ENCODE measurements at places on chromosomes 12 and 14. TPM values are rescaled to one million over a fixed set of nuclear protein-coding genes. Genes with fewer than 3 reads are reported as not detected.

AKAP3 gene
- 4.1 TPM for total RNA-seq

RTL1 gene
- total RNA-seq = not detected

CIROP gene
- not detected for total RNA-seq

IL26 gene
- total RNA-seq = not detected

LRRC10 gene
- total RNA-seq = not detected

PLCZ1 gene
- total RNA-seq = not detected

BRF1 gene
- total RNA-seq = 60.7 TPM

TRIM9 gene
- total RNA-seq = 28.5 TPM

DUSP16 gene
- 9.8 TPM for total RNA-seq

LRFN5 gene
- total RNA-seq = 66.9 TPM

TSPAN19 gene
- not detected for total RNA-seq

CLEC4C gene
- total RNA-seq = not detected

NINJ2 gene
- 2.9 TPM for total RNA-seq

RGS6 gene
- total RNA-seq = 4.9 TPM

C12orf60 gene
- 1.6 TPM for total RNA-seq

GRCh38 chr14:101961011-101961721 lies 3.2 kb upstream of the DYNC1H1 start:
- peak; percentile 60 for DNase-seq

GRCh38 chr14:31270196-31270772 lies 62.7 kb upstream of the HECTD1 start:
- DNase-seq = no peak

GRCh38 chr12:806200-806791 lies 53.9 kb downstream of the WNK1 start:
- no peak for DNase-seq

DNA sequence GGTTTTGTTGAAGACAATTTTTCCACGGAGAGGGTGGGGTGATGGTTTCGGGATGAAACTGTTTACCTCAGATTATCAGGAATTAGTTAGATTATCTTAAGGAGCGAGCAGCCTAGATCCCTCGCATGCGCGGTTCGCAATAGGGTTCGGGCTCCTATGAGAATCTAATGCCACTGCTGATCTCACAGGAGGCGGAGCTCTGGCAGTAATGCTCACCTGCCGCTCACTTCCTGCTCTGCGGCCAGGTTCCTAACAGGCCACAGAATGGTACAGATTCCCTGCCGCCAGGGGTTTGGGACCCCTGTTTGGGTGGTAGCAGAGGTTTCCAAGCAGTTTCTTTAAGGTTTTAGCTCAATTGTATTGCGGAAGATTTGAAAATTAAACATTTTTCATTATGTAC lies 439.8 kb upstream of the OR4E1 start:
- DNase-seq = no peak

- DNase-seq = no peak
These were observed 167.5 kb upstream of the PRICKLE1 start for GRCh38 chr12:42756841-42757623.

- DNase-seq = no peak
These were observed 24.7 kb downstream of the HNRNPC start for GRCh38 chr14:21244544-21244943.

GRCh38 chr12:68831751-68832503 lies 23.9 kb downstream of the MDM2 start:
- DNase-seq = no peak

GRCh38 chr14:103762541-103762940 lies 46.9 kb downstream of the ZFYVE21 start:
- no peak for DNase-seq

DNA sequence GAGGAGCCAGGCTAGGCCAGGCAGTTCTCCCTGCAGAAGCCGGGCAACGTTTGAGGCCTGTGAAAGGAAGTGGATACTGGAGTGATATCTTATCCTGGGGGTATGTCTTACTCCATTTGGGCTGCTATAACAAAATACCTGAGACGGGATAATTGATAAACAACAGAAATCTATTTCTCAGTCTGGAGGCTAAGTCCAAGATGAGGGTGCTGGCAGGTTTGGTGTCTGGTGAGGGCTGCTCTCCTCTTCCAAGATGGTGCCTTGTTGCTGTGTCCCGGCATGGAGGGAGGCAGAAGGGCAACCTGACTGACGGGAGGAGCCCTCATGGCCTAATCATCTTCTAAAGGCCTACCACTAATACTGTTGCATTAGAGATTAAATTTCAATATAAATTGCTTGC lies 15.7 kb upstream of the GALNT6 start:
- DNase-seq = no peak

DNA sequence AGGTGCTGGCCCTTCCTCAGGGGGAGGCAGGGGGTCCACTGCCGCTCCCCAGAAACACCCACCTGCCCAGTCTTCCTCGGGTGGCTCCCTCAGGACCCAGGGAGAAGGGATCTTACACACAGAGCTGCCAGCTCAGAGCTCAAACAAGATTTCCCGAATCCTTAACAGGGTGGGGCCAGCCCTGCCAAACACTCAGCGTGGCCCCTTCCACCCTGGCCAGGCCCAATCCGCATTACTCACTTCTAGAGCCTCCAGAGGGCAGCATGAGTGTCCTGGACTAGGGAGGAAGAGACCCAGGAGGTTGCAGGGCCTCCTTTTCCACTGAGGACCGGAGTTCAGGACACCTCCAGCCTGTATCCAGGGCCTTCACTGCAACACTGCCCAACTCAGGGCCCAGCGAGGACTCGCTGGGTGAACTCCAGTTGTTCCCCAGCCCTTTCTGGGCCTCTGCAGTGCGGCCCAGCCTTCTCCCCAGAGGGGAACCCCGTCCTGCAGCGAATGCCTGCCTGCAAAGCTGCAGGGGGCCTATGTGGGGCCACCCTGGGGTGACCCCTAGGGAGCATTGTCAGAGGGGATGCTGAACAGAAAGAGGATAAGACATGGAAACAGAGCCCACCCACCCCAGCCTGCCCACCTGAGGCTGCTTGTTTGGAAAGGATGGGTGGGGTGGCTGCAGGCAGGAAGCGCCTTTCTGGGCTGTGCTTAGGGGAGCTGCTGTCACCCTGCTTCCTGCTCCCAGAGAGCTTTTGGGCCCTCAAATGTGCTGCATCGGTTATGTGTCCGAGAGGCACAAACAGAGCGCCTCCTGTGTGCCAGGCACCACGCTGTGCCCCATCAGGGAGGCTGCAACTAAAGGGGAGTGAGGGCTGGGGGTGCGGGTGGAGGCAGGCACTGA lies 43.8 kb downstream of the CCNK start:
- peak; percentile 59 for DNase-seq

- no peak for DNase-seq
These were observed 1026.9 kb downstream of the BCL11B start for GRCh38 chr14:98244966-98245569.

DNA sequence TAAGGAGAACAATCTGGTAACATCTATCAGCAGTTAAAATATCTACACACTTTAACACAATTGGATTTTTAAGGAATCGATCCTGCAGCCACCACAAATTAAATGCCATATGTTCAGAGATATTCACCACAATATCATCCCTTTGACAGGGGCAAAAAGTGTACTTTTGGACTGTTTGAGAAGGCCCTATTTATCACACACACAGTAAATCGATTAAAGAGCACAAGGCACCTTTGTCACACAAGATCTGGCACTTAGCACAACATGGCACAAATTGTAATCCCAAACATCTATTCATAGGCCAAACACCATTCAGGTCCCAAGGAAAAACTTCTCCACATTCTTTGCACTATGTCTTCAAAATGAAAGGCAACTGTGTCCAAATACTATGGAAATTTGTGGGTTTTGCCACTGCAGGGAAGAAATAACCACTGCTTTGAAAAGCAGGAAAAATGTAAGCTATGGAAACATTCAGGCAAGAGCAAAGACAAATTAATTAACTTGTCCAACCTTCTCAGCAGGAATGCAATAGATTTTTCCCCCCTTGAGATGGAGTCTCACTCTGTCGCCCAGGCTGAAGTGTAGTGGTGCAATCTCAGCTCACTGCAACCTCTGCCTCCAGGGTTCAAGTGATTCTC lies 282.5 kb upstream of the TMPO start:
- DNase-seq = no peak

- DNase-seq = no peak
These were observed 263.9 kb upstream of the TMTC1 start for GRCh38 chr12:30047516-30048254.

DNA sequence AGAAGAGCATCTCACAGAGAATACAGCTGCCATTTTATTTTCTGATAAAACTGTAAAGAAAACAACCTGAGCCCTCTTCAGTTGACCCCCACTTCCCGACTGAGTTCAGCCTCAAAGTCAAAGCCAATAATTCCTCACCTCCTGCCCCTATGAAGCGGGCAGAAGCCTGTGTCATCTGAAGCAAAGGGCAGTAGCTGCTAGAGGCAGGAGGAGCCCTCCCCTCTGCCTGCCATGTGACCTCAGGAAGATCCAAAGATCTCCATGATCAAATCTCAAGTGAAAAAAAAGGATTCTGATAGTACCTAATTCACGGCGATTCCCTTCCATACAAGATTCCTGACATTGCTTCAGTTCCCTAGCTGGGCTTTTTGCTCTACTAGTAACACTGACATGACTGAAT lies 223.1 kb upstream of the CAND1 start:
- DNase-seq = no peak

- DNase-seq = no peak
These were observed 124.6 kb downstream of the TTC7B start for GRCh38 chr14:90691627-90692026.

GRCh38 chr12:116607039-116607438 lies 47.9 kb downstream of the MAP1LC3B2 start:
- DNase-seq = no peak

DNA sequence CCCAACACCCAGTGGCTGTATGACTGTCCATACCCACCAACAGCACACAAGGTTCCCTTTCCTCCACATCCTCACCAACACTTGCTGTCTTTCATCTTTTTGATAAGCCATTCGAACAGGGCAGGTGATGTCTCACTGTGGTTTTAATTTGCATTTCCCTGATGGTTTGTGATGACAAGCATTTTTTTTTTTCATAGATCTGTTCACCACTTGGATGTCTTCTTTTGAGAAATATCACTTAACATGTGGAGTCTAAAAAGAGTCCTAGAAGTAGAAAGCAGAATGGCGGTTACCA lies 198.1 kb upstream of the DIO3 start:
- DNase-seq = no peak

DNA sequence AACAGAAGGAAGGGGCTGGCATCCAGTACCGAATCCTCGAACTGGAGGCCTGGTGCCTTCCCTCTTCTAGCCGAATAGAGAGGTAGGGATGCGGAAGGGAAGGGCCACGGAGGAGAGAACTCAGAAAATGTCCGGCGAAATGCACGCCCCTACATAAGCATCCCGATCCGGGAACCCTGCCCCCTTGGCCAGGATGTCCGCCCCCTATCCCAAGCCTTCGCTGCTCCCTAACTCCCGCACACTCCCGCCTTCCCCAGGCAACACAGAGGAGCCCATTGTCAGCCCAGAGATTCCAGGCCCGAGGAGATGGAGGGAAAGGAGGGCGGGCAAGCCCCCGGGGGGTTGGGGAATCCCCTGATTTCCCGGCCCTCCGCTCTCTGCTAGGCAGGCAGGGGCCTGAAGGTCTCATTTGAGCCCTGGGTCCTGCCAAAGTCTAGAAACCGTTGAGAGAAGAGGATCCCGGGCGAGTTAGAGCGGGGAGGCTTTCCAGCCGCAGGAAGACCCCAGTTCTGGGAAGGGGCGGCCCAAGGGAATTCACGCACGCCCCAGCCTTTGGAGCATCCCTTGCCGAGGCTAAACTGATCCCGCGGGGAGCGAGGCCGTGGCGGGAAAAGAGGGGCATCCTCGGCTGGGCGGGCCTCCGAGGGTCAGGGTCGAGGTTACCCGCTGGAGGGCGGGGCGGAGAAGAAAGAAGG lies 569 bp upstream of the ARHGEF40 start:
- peak; percentile 70 for DNase-seq

DNA sequence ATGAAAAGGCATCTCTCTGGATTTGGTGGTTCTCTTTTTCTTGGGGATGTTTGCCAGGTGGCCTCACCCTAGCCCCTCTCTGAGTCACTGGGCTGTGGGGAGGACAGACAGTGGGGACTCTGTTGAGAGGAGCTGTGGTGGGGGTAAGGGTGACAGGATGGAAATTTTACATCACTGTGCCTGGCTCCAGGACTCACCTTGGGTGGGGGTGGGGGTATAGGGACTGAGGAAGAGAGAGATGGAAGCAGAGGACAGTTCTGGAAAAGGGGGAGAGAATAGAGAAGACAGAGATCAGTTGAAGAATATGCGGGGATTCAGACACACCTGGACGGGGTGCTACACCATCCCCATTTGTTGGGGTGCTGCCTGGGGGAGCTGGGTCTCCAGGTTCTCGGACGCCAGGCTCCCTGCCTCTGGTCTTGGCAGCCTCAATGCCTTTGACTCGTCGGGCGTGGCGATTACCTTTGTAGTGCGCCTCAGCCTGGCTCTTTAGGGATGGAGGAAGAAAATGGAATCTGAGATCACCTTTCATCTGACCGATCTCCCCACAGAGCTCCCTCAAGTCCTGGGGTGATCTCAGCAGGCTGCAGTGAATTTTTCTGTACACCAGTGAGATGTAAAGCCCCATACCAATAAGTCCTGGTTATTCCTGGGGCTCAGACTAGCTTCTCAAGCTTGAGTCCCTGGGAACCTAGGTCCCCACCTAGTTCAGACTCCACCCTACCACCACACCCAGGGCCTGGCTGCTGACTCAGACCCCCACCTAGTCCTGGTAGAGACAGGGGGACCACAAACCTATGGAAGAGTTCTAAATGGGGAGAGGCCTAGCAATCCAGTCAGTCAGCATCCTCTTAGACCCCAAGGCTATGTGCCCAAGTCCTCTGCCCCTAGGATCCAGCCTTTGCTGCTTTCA lies 9.6 kb upstream of the GPR84 start:
- DNase-seq = no peak

DNA sequence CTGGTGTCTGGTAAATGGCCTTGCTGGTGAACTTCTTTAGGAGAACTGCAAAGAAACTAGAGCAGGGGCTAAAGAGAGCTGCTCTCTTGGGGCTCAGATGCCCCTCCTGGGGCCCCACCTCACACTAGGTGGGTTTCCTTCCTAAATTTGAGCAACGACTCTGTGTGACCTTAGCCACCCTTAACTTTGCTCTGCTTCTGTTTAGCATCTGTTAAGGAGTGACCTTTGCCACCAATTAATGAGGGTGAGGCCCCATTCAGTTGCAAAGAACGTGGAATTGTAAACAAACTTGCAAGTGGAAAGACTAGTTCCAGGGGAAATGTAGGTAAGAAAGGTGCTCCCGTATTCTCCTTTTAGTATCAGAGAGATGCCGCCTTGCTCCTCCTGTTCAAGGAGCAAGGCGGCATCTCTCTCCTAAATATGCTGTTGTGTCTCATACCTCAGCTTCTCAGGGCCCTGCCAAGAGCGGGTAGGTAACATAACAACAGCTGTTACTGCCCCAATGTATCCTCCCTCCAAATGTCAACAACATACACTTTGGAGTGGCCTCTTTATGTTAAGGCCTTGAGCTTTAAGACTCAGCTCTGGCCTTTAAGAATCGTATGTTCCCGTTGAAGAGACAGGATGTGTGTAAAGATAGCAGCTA lies 77.6 kb upstream of the FUT8 start:
- no peak for DNase-seq

DNA sequence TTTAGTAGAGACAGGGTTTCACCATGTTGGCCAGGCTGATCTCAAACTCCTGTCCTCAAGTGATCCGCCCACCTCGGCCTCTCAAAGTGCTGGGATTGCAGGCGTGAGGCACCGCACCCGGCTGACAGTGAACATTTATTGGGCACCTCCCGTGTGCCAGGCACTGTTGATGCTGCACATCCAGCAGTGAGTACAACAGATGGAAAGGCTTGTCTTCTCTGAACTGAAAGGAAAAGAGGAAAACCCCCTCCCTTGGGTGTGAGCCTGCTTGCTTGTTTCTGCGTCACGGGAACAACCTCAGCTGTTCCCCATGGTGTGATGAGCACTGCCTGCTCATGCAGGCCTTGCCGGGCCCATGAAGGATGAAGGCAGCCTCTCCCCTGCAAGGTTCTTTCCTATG lies 39.5 kb downstream of the DGLUCY start:
- DNase-seq = no peak

GRCh38 chr12:92036771-92037453 lies 108.7 kb downstream of the BTG1 start:
- DNase-seq = no peak

Measured in frontal cortex (tissue), 4 donors.